Activated CD4-positive, alpha-beta T cell treated with anti-CD3 and anti-CD28 coated beads, Interleukin-2, amount 10 ng/mL, durations not matched to agents 24 days and 14 days (primary cell): ENCODE measurements at places on chromosomes 5 and 9.
A peak's percentile ranks its signal among the peaks of the same experiment; 100 is the strongest.

DNA sequence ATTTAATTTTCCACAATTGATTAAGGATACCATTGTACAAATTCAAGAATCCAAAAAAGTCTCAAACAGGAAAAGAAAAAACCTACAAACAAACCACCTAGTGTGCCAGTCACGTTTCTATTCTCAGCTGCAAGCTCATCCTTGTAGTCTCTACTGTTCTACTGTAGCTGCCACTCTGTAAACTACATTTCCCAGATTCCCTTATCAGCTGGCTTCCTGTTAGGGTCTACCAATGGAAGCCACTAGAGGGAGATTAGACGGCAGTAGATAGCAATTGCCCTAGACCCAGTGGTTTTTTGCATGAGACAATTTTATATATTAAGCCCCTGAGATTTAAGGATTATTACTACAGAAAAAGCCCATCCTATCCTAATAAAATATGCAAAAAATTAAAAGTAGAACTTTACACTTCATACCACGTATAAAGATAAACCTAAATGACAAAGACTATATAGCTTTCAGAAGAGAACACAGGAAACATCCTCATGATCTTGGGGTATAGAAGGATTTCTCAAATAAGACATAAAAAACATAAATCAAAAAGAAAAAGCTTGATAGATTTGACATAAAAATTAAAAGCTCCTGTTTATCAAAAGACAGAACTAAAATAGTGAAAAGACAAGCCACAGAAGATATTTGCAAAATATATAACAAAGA is 37.4 kb downstream of the P4HA2 start:
- peak; percentile 68 for DNase-seq

- DNase-seq, result no peak
Measured at GRCh38 chr9:36781533-36781932, 208.8 kb downstream of the MELK start.

DNA sequence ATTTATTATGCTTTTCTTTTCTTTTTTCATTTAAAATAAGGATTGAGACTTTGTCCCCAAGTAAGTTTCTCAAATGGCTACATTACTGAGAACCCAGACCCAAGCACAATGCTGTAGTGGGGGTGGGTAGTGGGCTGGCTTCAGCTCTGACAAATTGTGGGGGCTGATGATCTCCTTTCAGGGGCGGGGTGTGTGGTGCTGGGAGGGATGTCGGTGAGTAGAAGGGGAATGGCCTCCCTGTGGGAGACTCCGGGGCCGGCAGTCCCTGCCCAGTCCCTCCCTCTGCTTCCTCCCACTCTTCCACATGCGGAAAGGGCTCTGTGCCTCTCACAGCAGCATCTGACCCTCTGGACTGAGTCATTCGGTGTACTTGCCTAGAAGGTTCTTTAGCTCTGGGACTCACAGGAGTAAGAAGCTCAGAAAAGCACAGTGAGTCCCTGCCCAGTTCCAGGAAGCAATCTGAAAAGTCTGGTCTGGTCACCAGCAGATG is 14.3 kb downstream of the CD180 start:
- peak; percentile 68 for DNase-seq

GRCh38 chr9:127187231-127187956 is 65.0 kb upstream of the ANGPTL2 start:
- DNase-seq, result no peak

DNA sequence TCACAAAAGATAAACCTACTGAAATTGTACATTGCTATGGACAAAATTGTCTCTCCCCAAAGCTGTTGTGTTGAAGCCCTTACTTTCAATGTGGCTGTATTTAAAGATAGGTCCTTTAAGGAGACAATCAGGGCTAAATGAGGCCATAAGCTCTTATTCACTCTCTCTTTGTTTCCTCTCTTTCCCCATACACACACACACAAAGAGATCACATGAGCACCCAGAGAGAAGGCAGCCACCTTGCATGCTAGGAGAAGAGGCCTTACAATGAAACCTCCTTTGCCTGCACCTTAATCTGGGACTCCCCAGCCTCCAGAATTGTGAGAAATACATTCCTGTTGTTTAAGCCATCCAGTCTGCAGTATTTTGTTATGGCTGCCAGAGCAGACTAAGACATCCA is 1295.6 kb upstream of the CDH6 start:
- DNase-seq, result no peak

DNA sequence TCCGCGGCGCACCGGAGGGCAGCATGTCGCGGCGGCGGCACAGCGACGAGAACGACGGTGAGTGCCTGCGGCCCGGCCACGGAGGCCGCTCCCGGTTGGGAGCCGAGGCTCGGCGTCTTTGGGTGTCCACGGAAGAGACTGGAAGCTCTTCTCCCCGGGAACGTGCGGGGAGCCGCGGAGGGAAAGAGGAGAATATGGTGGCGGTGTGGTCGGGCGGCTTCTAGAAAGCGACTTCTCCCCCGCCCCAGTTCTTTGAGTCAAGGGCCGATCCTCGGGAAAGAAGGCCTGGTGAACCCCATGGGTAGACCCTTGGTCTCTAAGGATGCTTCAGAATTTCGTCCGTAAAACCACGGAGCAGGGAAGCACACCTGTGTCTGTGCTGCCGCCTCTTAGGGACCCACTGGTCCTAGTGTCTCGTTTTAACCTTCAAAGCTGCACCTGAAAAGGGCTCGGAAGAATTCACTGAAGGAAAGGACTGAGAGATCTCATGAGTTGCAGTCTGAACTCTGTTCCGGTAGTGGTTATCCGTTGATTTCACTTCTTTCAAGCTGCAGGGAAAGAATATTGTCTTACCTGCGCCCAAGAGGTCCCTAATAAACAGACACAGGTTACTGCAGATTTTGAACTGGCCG is 354 bp downstream of the NCBP1 start:
- peak; percentile 77 for DNase-seq

- DNase-seq, result peak; percentile 79
Measured at GRCh38 chr9:137705443-137705863, 86.6 kb downstream of the EHMT1 start.

DNA sequence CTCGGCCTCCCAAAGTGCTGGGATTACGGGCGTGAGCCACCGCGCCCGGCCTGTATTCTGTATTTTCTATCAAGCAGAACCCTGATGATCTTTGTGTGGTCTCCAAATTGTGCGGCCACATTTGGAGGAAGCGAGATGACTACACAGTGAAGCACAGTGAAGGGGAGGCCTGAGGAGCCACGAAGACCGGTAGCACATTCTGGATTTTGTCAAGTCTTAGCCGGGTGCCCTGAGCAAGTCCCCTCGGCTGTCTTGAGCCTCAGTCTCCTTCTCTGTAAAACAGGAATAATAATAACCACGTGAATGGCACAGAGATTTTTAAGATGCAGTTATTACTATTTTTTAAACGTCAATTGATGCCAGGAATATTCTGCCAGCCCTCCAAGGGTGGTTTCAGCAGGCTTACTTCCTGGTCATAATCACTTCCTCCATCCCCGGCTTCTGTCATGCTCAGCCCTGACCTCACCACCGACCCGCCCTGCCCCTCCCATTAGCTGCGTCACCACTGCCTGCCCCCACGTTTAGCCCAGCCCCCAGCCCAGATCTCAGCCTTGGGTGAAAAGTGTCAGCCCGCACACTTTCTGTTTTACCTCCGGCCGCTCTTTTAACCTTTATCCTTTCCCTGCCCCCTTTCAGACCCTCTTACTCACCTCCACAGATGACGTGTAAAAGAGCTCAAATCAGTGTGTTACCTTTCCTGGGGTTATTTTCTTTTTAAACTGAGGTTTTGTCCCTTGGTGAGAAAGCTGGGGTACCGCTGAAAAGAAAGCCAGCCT is 27.0 kb upstream of the ERGIC1 start:
- peak; percentile 93 for DNase-seq

- no peak for DNase-seq
Measured at GRCh38 chr5:134124289-134125038, 10.0 kb downstream of the TCF7 start.

- DNase-seq, result no peak
Measured at GRCh38 chr5:149403923-149404745, 25.0 kb upstream of the IL17B start.

DNA sequence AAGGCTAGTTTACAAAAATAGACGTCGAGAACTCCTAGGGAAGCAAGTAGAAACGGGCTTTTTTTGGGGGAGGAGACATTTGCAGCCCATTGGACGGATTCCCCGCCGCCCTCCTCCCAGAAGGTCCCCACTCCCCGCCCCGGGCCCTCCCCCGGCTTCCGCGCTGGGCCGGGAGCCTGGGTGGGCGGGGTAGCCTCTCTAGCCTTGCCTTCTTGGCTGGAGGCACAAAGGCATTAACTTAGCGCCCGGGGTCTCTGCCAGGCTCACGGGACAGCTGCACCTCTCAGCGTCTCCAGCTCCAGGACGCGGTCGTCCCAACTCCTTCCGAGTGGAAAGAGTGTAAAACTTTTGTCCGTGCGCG is at the start of gene DMRTA1:
TSS of gene DMRTA1 (plus strand) at position 236 of the 361 bp plus-strand sequence. CDS start 242 bp downstream, outside the sequence.
- DNase-seq, result no peak

GRCh38 chr9:86997951-86998350 is 50.6 kb upstream of the GAS1 start:
- no peak for DNase-seq

- no peak for DNase-seq
Measured at GRCh38 chr9:133443982-133444381, 15.8 kb upstream of the CACFD1 start.

- no peak for DNase-seq
Measured at GRCh38 chr5:160293901-160294561, 18.3 kb downstream of the CCNJL start.

DNA sequence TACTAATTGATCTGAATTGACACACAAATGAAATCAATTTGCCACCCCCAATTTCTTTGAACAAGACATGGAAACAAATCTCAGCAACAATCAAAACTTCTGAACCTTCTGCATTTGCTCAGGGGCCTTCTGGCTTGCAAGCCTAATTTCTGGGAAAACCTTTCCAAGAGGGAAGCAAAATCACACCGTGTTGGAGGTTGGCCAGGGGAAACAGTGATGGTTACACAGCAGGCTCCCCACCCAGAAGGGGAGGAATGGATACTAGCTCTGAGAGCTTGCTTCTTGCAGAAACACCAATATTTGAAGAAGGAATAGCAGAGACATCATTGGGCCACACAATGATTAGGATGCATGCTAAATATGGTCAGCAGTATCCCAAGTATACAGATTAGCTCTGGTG is 488.6 kb upstream of the TRPC7 start:
- no peak for DNase-seq

GRCh38 chr9:36854034-36854433 is 180.0 kb downstream of the PAX5 start:
- no peak for DNase-seq

DNA sequence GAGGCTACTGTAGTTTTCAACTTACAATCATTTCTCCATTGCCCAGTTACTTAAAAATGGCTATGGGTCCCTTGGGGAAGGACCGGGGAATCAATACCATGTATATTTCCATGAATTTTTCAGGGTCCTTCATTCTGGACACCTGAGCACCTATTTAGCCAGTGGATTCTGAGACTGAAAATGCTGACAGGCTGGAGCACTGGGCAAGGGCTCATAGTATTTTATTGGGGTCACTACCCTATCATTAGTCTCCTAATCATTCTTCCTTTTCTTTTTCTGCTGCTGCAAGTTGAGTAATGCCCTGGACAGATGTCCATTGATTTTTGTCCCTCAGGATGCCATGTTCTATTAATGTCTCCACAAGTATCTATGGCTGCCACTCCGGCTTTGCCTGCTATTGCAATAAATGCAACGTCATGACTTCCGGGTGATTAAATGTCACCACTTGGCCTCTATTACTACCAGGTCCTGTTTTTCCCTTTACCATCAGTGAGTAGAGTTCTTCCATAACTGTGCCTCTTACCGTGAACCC is 279.3 kb upstream of the FBXL7 start:
- DNase-seq, result no peak

- DNase-seq, result no peak
Measured at GRCh38 chr5:17316970-17317459, 99.6 kb downstream of the BASP1 start.

DNA sequence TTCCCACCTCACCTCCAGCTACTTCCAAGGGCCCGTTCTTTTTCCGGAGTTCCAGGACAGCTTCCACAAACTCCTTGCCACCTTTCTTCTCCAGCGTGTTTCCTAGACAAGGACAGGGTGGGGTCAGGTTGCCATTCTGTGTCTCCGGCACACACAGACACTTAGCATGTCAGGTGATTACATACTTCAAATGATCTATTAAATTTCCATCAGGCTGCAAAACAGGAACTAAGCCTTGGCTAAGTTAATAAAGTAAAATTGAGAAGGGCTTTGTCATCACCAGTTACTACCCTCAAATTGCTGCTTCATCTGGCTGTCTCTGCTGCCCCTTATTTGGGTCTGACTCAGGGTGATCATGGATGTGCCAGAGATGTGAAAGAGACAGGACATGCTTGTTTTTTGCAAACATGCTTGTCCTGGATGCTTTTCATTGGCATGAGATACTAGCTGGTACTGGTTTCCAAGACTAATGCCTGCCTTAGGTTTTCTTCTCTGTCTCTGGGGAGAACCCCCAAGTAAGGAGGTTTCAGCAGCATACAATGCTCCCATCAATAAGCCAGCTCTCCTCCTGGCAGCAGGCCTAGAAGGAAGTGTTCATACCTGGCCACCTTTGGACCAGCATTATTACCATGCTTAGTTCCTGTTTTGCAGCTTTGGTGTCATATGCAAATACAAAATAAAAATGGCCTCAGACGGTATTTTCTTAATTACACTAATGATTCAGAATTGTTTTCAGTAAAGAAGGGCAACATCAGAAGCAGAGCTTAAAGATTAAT is 52.9 kb downstream of the MACROH2A1 start:
- DNase-seq, result no peak

DNA sequence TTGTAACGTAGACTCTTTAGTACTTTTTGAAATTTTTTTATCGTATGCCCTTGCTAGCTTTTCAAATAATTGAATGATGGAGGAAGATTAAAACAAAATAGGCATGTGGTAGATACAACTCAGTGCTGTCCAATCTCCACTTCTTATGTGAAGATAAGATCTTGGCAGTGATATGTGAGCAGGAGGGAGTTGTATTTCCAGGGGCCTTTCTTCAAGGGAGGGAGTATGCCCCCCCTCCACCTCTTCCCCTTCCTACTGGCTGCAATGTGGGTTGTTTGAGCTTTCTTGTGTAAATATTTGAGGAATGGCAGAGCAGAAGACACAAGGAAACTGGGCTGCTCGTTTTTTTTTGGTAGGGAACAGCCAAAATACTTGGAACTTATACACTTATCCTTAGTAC is 374.9 kb downstream of the PSAT1 start:
- DNase-seq, result no peak

GRCh38 chr9:36328798-36329411 is 70.7 kb upstream of the GNE start:
- peak; percentile 88 for DNase-seq

DNA sequence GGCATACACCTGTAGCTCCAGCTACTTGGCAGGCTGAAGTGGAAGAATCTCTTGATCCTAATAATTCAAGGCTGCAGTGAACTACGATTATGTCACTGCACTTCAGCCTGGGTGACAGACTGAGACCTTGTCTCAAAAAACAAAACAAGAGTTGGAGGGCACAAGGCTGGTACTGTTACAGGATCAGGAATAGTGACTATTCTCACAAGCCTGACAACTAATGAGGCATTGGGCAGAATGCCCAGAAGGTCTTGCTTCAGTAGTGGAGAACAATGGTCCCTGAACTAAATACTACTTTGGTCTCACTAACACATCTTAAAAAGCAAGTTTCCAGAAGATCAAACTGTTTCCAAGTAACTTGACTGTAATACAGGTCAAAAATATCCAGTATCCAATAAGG is 182.9 kb upstream of the RFX3 start:
- DNase-seq, result no peak
